Activated CD4-positive, alpha-beta T cell treated with anti-CD3 and anti-CD28 coated beads, Interleukin-10, Interleukin-2, amounts not matched to agents 100 ng/mL and 50 ng/mL, durations not matched to agents 16 hours and 8 hours (primary cell): ENCODE measurements at places on chromosomes 2 and 18.
A peak's percentile ranks its signal among the peaks of the same experiment; 100 is the strongest.

DNA sequence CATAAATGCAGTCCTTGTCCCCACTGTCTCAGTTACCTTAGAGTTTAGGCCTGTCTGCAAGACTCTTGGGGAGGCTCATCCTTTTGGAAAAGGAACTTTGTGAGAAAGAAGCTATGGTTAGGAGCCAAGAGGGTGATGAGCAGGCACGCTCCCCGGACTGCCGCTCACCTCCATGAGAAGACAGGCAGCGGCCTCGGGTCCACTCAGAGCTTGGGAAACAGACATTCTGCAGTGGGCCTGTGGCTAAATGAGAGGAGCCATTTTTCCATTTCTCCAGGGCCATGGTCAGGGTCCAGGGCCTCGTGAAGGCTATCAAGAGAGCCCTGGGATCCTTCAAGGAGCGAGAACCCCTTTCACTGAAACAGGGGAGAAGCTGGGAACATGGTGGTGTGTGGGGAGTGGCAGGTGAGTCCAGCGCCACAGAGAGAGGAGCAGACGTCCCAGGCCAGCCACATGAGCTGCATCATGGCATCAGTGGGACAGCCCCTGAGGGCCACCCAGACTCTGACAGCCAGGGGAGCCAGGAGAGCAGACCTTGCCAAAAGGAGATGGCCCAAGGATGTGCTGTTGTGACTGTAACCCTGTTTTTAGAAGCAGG is 4.0 kb upstream of the TEX51 start:
- DNase-seq, result no peak

- DNase-seq, result peak; percentile 29
Measured at GRCh38 chr2:44974064-44974715, 32.7 kb downstream of the SIX3 start.

DNA sequence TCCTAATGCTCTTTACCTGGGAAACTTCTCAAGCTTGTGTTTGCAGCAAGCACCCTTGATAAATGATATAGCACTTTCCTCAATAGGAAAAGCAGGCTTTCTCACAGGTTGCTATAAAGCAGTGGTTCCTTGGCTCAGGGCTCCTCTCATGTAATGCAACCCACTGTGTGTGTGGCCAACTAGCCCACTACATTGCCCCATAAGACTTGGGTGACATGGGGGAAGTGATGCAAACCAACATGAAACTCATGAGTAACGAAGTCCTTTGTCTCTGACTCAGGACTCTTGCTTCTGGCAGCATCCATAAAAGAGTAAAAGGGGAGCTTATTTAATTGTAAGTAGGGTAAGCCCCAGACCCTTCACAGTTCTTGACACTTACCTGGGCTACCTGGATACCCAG is 106.9 kb downstream of the COL4A4 start:
- no peak for DNase-seq

DNA sequence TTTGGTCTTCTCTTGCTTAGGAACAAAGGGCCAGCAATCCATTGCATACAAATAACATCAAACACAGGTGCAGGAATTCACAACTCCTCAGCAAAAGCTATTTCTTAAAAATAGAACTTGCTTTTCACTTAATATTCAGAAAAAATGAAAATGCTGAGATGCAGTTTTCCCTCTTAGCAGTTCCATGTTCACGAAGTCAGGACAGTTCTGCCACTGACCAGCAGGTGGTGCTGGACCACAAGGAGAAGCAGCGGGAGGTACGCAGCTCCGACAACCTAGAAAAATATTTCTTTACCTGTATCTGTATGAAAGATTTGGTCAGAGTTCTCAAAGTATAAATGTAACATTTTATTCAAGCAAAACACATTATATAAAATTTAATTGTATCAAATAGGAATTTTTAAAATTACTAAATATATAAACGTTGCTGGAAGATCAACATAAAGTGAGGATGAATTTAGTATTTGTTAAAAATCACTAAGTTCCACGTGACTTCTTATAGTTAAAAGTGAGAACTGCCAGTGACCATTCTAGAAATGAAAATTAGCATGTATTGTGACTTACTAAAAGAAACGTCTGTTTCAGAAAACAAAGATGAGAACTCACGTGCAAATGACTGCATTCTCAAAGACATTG is 48.8 kb downstream of the ADNP2 start:
- peak; percentile 76 for DNase-seq

DNA sequence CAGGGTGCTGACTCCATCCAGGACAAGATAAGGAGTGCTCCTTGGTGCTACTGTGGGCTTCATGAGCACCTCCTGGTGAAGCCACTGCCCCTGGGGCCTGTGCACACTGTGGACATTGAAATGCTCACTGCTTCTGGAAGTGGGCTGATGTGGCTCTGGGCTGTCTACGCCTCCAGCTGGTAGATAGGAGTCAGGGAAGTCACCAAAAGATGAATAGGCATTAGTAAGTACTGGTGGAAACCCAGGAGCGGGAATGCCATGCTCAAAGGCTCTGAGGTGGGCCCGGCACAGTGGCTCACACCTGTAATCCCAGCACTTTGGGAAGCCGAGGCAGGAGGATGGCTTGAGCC is 79.2 kb upstream of the MSH2 start:
- DNase-seq, result no peak

DNA sequence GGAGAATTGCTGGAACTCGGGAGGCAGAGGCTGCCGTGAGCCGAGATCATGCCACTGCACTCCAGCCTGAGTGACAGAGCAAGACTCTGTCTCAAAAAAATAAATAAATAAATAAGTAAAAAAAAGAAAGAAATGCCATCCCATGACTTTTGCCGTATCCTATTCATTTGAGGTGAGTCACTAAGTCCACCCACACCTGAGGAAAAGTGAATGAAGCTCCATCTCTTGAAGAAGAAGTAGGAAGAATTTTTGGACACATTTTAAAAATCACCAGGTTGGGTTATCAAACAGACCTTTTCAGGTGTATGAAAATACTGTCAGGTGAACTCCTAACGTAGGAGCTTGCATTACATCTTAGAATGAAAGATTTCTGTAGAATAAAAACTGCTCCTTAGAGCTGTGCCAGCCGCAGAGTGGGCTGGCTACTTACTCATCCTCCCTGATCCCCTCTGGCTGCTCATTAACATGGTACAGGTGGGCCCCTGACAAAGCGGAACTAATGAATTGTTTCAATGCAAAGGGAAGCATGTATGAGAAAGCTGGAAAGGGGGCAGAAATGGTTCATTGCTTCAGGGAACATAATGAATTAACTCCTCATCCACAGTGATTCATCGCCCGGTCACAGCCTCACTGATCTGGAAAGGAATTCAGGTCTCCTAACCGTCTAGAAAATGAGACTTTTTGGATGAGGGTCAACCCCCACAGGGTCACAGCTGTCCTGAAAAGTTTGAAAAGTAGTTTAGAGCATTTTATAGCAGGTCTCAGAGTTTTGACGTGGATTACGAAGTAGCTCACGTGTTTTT is 191.4 kb downstream of the SPP2 start:
- no peak for DNase-seq

GRCh38 chr2:133344849-133345248 is 223.4 kb downstream of the NCKAP5 start:
- no peak for DNase-seq

DNA sequence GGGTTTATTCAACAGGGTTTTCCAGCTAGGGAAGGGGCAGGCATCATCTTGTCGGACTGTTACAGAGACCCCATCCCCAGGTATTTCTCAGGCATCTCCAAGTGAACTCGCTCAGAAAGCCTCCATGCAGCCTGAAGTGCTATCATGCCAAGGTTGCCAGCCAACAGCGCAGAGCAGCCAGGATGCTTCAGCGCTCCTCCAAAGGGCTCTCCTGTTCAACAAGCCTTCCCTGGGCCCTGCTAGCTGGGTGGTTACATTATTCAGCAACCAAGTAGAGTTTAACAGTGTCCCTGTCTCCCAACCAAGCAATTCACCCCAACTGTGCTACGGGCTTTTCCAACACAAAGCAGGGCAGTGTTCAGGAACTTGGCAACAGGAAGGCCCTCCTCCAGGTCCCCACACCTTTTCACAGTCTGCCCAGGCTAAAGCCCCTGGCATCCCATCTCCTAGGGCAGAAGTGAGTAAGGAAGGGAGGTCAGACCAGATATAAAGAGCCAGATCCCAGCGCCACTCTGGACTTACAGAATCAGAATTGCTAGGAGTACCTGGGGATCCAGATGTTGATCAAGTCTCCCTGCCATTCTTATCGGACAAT is 52.9 kb downstream of the ZBTB7C start:
- DNase-seq, result no peak

DNA sequence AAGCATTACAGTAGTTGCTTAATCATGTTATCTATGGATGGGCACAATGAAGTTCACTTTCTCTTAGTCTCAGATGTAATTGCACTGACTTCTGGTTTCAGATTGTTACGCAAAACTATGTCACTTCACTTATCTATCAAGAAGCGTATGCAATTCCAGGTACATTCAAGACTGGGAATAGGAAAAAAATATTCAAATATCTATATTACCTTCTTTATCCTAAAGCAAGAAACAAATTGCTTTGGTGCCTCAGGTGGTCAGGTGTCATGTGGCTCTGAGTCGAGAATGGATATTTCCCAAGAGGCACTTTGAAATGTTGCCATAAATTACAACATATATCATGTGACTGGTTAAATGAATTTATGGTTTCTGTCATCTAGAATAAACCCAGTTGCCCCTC is 318.6 kb downstream of the SS18 start:
- no peak for DNase-seq

- DNase-seq, result no peak
Measured at GRCh38 chr2:106307860-106308259, 113.8 kb upstream of the UXS1 start.

DNA sequence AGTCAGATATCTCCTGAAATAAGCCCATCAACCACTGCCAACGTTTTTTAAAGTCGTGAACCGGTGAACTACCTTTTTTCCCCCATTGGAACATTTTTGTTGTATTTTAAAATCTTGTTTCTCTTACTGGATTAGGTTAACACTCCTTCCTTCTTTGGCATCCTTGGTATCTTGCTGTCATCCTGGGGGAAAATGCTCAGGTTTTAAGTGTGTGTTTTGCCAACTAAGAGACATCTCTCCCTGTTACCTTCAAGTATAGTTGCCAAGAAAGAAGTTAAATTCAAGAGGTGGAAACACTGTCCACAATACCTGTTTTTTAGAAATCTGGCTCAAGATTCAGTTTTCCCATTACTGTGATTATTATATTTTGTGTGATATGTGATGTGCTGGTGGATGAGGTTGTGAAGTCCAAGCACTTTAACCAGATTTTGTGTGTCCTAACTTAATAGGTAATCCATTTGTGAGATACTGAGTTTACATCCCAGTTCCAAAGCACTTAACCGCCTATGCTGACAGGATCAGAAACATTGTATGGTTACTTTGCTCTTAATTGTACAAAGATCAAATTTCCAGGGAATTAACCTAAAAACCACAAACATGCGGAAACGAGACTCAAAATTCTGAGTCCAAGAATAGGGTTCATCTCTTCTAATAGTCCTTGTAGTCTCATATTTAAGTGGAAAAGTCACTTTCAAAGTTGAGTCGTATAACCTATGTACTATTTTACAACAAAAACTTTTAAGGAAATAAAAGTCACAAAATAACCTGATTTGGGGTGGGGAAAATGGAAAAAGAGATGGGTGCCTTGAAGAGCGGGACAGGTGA is 1.3 kb upstream of the SP3 start:
- no peak for DNase-seq

DNA sequence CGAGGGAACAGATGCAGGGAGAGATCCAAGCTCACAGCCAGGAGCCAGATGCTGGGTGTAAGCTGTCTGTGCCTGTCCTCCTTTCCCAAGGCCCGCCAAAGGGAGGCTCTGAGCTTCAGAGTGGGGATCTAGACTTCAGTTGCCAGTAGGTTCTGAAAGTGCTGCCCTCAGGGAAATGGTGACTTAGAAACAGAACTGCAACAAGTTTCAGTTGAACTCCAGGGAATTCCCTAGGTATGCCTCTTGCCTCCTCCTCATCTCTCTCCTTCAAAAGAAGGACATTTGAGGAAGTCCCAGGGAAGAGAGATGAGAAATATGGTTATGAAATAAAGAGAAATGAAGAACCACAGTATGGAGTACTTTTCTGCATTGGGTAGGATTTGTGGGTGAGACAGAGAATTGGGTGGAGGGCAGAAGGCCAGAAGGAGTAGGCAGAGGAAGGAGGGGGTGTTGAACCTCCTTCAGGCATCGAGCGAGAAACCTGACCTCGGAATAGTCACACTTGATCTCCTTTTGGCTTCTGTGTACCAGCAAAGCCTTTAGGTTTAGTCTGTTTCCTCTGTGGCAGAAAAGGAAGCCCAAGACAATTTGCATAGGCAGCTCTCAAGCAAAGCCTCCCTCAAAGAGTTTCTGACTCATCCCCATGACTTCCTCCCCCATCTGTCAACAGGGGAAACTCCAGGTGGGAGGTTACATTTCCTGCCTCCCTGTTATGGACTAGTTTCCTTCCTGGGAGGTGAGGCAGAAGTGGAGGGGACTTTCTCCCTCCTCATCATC is 45.7 kb downstream of the QPCT start:
- DNase-seq, result peak; percentile 91

GRCh38 chr18:21598726-21599584 is 1.5 kb downstream of the ESCO1 start:
- DNase-seq, result no peak

GRCh38 chr2:171004363-171004762 is 75.3 kb downstream of the GORASP2 start:
- no peak for DNase-seq

- DNase-seq, result peak; percentile 69
Measured at GRCh38 chr2:37683921-37684780, 12.7 kb upstream of the CDC42EP3 start.

GRCh38 chr2:24824966-24825882 is 32.0 kb downstream of the CENPO start:
- DNase-seq, result peak; percentile 45

DNA sequence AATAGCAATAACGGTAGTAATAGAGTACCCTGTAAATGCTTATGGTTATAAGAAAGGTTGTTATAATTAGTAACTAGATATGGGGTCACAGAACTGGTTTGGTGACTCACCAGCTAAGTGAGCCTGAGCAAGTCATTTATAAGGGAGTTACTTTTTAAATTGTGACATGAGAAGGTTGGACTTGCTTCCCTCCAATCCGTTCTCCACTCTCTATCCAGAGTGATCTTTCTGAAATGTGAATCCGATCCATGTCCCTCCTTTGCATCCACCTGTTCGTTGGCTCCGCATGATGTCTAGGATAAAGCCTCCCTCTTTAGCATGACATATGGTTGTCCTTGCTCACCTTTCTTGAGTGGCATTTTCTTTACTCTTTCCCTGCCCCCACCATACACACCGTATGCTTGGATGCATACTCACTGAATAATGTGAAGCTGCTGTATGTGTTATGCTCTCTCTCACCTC is 83.1 kb downstream of the CDC42EP3 start:
- DNase-seq, result peak; percentile 41

DNA sequence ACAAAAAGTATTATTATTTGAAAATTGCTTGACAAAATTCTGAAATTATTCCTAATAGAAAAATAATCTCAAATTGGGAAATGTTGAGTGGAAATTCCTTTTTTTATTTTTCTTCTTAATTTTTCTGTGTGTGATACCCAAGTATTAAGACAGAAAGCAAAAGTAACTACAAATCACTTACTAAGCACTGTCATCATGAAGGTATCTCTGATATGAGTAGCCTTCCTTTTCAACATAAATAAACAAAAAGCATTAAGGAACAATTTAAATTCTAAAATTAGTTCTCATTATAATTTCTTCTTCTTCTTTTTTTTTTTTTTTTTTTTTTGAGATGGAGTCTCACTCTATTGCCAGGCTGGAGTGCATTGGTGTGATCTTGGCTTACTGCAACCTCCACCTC is 174.2 kb upstream of the RBMS1 start:
- DNase-seq, result no peak
